ENCODE measurements at places on chromosomes 2 and 18.

- no peak for DNase-seq
Observed at GRCh38 chr2:181471783-181472182, 14.6 kb downstream of the ITGA4 start.

DNA sequence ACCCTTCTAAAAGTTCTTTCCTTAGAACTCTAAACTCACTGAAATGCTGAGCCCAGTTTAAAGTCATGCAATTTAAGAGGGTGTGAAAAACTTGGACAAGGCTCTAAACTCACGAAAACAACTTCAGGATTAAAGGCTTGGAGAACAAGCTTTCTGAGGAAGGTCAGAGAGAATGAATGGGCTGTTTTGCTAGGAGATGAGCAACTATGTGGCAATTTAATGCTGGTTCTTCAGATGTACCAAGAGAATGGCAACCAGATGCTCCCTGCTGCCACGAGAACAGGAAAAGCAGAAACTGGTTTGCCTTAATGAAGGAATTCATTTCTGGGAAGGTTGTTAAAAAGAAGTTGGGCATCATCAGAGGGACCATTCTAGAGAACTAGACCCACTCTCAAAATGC is 77.8 kb upstream of the PMAIP1 start:
- DNase-seq: no peak

GRCh38 chr2:119708241-119708640 is 29.2 kb downstream of the TMEM177 start:
- DNase-seq: no peak

- no peak for DNase-seq
Observed at GRCh38 chr2:175253871-175254270, 72.4 kb upstream of the ATP5MC3 start.

- DNase-seq: no peak
Observed at GRCh38 chr18:43049021-43049420, 66.5 kb downstream of the RIT2 start.

- no peak for DNase-seq
Observed at GRCh38 chr2:100749771-100750542, 70.0 kb upstream of the NPAS2 start.

DNA sequence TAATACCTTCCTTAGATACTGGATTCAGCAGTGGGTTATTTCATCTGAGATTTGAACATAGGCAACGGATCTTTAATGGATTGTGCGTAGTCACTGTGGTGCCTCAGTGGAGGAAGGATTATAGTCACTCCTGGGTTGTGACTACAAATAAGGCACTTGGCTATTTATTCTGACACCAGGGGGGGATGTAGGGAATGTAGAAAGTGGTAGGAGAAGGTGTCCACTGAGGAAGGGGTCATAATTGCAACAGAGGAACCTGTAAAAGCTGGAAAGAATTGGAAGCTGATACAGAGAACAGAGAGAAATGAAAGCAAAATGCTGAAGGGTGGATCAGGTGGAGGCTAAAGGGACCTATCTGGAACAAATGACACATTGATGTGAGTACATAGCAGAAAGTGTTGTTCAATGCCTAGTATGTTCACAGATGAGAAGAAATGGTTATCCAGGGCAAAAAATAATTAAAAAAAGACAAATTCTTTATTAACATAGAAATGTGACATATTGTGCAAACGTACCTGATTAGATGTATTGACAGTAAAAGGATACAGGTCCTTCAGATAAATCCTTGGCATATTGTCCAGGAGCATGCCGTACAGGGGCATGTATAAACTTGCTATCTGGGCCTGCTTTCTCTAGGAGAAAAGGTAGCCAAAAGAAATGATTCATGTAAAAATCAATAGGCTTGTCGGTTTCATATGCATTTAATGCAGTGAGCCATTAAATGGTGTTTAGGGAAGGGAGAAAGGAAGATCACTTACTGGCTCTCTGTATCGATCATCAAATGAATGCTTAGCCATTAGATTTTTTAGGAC is 91.2 kb upstream of the CCDC195 start:
- DNase-seq: peak; percentile 71

DNA sequence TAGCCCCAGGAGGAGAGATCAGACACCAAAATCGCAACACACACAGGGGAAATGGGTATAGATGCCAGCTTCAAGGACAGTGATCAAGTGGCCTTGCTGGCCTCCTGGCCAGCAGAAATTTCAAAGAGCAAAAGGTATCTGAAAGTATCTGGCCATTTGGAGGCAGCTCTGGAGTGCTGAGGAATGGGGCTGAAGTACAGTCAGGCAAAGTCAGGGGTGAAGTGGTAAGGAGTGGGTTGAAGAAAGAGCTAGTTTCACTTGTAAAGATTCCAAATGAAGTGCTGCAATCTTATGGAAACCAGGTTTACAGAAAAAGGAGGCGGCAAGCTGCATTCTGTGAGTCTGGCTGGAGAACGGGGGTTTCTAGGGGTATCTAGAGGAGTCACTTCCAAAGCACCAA is 19.2 kb upstream of the PCBP1 start:
- DNase-seq: no peak

- DNase-seq: no peak
Observed at GRCh38 chr2:24048769-24049484, 614 bp upstream of the FKBP1B start.
